ENCODE measurements at places on chromosomes 5 and 9.

DNA sequence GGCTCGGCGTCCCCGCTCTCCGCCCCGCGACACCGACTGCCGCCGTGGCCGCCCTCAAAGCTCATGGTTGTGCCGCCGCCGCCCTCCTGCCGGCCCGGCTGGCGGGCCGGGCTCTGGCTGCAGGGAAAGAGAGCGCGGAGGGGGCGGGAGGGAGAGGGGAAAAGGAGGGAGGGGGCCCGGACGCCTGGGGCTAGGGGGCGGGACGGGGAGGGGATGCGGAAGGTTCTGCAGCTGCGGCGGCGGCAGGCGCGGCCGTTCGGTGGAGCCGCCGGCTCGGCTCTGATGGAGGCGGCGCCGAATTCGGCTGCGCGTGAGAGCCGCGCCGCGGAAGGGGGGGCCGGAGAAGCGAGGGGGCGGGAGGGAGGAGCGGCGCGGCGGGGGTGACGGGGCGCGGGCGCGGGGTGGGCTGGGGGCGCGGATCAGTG is at the start of gene MARCHF11:
Gene MARCHF11, minus strand, starts transcription at position 281 of the 425 bp plus-strand sequence. Its CDS starts 216 bp downstream, at position 65.
- DNase-seq: no peak

- peak; percentile 79 for DNase-seq
Observed at GRCh38 chr9:31347082-31347617, 1037.3 kb upstream of the ACO1 start.

GRCh38 chr9:115018547-115019435 is 88.4 kb upstream of the TNFSF8 start:
- DNase-seq: no peak

DNA sequence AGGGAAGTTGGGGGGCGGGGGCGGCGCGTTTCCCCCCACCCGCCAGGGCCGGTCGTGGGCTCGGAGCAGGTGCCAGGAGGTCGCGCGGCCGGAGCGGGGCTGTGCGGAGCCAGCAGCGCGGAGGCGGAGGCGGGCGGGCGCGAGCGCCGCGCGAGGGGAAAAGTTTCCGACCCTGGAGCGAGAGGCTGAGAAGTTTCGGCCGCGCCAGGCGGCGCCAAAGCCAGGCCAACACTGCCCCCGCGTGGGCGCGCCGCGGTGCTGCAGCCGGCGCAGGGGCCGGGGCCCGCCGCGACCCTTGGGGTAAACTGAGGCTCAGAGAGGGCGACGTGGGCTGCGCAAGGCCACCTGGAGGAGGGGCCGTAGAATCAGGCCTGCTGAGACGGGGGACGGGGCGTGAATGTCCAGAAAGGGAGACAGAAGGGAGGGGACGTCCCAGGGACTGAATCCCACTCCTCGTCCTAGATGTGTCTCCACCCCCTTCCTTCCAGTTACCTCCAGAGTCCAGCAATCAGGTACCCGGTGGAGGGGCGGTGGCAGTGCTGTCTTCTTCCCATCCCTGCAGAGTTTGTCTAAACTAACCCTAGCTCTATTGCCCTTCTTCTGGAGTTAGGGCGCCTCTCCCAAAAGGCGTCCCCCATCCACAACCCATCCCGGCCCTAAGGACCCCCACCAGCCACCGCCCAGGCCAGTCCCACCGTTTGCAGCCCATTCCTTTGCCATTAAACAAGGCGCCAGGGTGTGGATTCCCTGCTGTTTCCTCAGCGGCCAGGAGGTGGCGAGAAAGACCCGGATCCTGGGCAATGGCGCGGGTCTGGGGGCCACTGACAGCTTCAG is 10.2 kb downstream of the C9orf50 start:
- peak; percentile 89 for DNase-seq

DNA sequence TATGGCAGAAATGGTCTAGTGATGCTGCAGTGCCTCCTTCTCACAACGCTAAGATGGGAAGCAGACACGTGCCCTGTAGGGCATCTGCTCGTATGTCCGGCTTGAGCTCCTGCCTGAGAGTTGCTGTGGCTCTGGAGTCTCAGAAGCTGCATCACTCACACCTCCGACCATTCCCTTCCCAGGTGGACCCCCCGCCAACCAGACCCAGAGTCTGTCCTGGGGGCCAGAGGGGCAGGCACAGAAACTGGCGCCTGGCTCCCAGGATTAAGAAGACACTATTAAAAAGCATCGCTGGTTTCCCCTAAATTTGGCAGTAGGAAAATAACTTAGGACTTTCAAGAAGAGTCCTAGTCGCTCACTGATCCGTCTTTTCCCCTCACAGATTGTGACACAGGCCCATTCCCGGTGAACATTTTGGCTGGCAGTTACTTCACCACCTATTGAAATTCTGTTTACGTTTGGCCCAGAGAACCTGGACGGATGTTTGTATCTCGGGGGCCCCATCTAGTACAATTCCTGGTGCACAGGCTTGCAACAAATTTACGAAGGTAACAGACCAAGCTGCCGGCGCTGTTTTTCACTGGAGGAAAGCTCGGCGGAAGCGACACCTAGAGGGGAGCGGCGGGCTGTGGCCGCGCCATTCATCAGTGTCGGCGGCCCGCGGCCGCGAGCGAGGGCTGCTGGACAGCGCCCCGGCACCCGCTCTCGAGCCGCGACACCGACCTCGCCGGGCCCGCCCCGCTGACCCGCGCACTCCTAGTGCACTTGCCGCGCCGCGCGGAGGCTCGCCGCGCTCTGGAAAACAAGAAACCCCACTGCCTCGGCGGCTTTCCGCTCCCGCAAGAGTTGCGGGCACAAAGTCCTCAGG is 1.6 kb downstream of the FSTL4 start:
- peak; percentile 83 for DNase-seq

DNA sequence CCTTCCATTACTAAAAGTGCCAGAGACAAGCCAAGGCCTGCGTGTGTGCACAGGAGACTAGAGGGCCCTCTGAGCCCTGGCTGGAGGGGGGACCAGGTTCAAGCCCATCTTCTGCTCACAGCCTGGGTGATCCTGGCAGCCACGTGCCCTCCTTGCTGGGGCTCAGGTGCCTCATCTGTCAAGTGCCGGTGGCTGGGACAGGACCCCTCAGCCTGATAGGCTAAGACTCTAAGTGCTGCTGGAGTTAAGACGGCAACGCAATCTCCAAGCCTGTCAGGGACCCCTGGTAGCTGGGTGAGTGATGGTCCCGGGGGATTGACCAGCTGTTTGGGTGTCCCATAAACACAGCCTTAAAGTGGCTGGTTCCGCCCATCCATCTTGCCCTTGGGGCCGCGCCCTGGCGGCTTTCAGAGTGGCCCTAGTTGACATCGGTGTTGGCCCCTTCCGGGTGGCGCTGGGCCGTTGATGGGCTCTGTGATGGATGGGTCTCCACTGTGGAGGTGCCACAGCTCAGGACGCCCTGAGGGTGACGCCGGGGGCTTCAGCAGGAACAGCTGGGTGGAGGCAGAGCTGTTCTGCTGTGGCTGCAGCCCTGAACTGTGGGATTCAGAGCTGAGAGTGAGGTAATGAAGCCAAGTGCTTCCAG is 136.2 kb downstream of the BARX1 start:
- DNase-seq: no peak

- DNase-seq: no peak
Observed at GRCh38 chr5:110055302-110055701, 365.6 kb downstream of the MAN2A1 start.

- no peak for DNase-seq
Observed at GRCh38 chr9:118108971-118109370, 404.8 kb downstream of the TLR4 start.

GRCh38 chr5:107359033-107359915 is 311.5 kb downstream of the EFNA5 start:
- DNase-seq: peak; percentile 79

DNA sequence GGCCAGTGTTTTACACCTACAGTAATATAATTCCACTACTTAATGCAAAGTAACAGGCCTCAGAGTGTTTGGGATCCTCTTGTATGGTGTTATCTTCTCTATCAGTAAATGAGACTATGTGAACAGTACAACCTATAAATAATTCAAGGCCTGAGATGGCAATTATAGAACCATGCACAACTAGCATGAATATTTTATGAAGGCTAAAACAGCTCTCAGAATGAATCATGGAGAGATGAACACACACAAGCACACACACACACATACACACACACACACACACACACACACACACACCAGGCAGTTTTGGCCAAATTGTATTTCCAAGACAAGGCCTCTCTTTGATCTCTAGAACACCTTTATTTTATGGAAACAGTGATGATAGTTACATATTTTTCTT is 224.9 kb downstream of the EBF1 start:
- no peak for DNase-seq

GRCh38 chr9:136926154-136926704 is 18.3 kb downstream of the FBXW5 start:
- DNase-seq: no peak

DNA sequence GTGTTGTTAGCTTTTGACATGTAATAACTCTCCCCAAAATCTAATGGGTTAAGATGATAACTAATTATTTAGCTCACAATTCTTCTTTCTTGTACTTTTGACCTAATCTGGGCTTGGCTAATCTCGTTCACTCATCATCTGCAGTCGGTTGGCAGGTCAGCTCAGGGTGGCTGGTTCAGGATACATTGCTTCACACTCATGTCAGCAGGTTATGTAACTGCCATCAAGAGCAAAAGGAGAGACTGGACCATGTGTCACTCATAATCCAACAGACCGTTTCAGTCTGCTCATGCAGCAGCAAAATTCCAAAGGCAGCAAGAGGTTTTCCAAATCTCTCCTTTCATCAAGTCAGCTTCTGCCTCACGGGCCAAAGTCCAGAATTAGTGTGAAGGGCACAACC is 998.4 kb upstream of the CTNND2 start:
- DNase-seq: no peak

- no peak for DNase-seq
Observed at GRCh38 chr5:117255211-117256027, 680.8 kb upstream of the SEMA6A start.

- DNase-seq: no peak
Observed at GRCh38 chr5:9661316-9662015, 31.3 kb upstream of the TAS2R1 start.

- no peak for DNase-seq
Observed at GRCh38 chr9:126449725-126450667, 123.4 kb downstream of the MVB12B start.

DNA sequence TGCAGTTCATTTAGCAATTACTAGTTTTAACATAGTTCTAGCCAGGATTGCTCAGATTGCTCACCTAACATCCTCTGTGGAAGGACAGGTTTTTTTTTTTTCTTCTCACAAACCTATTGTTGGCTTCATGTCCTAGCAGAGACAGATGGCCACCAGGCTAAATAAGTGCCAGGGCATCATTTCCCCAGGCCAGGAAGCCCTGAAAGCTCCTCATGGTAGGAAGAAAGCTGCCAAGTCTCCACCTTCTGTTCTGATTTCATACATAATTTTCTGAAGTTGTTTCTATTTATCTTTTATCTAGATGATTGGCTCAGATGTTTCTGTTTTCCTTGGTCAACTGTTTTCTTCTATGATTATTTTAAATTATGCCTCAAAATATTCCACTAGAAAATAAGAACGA is 31.0 kb downstream of the EFCAB9 start:
- DNase-seq: no peak

- no peak for DNase-seq
Observed at GRCh38 chr5:136992796-136993489, 506.2 kb downstream of the SPOCK1 start.

GRCh38 chr9:135907006-135907430 is 328 bp downstream of the CAMSAP1 start:
- DNase-seq: peak; percentile 77

DNA sequence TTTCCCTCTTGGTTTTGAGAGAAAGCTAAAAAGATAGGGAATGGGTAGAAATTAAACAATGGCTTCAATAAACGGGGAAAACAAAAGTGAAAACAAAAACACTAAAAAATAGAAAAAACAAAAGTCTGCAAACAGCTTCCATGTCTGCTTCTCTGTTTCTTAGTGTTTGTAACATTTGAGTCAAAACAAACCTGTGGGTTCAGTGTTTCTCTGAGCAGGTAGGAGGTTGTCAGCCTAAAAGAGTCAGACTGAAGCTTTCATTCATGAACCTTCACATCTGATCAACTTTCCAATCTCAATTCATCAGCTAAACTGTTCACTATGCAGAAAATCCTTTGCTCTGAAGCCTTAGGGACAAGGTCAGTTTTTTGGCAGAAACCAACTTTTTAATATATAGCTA is 102.5 kb upstream of the ADAMTS16 start:
- no peak for DNase-seq

DNA sequence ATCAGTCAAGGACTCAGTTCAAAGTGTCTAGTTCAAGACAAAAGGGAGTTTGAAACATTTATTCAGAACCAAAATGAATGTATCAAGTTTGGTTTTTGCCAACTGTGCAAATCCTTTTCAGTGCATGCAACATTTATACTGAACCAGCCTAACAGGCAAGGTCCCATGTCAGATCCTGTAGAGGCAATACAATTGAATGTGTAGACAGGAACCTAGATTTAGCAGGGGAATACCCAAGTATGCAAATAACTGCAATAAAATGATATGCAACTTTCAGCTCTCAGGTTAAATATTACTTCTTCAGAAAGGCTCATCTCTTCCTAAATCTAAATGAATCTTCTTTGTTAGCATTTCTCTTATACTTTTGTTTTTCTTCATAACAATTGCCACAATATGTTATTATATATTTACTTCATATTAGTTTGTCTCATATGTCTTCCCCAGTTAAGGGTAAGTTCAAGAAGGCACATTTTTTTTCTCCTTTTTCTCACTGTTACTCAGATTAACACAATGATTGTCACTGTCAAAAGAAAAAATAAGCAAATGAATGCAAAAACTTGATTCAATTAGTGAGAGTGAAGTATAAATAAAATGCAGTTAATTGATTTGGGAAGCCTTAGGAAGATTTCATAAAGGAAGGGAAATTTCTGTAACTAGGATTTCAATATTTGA is 163.9 kb upstream of the RASA1 start:
- DNase-seq: peak; percentile 42

DNA sequence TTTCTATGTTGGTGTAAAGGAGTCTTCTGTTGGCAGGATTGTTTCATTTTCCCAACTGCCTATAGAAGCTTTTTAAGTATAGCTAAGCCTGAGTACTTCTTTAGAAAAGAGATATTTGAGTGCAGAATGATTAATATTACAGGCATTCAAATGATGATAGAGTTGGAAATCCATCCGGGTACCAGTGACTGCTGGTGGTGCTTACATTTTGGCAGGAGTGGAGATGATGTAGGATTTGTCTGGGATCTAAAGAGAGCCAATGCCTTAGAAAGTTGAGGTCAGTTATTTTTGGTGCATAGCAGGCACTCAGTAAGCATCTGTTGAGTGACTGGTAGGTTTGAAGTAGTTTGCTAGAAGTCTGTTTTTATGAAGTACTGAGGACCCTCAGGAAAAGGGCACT is 433.5 kb downstream of the DMAC1 start:
- DNase-seq: no peak

DNA sequence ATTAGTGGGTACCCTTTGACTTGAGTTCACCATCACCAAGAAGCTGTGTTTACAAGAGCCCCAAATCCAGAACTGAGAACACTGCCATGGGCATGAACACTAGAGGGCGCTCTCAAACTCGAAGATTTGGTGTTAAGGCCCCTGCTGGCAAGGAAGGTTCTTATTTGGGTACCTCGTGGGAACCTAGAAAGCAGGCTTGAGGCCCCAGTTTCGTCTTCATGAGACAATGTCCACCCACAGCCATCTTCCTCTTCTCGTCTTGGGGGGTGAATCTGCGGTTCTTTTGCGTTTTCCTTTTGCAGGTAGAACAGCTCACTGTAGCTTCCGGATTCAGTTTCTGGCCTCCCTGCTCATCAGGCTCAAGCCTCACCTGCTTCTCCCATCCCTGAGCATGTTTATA is 184.0 kb downstream of the SEMA5A start:
- DNase-seq: peak; percentile 63

- DNase-seq: no peak
Observed at GRCh38 chr5:97149709-97150108, 7.3 kb upstream of the LIX1 start.

GRCh38 chr5:127887282-127887681 is 184.1 kb downstream of the CCDC192 start:
- DNase-seq: no peak

All from suppressor macrophage (primary cell).